ENCODE measurements at places on chromosomes 1 and 21.

DNA sequence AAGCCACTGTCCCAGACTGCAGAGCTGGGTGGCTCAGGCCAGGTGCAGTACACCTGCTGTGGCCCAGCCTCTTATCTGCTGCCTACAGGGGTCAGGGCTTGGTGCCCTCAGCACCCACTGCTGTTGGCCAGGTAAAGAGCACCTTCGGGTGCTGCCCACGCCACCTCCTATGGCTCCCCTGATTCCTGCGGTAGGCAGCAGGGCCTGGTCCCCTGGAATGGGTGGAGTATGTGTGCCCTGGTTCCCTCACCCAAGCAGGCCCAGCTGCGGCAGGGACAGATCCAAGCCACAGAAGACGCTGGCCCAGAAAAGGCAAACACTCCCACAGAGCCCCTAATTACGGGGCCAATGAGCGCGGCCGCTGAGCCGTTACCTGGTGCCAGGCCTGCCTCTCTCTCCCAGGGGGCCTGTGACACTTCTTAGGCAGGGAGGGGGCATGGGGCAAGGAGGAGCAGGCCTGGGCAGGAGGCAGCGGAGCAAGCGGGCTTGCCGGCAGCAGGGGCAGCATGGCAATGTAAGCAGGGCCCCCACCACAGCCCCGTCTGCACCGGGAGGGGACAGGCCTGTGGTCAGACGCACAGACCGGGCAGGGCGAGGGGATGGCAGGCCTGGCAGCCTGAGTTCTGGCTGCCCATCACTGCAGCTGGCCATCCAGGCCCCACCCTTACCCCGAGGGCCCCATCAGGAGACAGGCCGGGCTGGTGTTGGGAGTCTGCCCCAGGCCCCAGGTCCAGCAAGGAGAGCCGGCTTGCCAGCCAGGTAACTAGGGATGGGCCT lies 19.0 kb downstream of the ESPN start:
- DNase-seq: no peak

- DNase-seq: no peak
Measured at GRCh38 chr1:63129855-63130254, 192.5 kb upstream of the FOXD3 start.

GRCh38 chr1:223785808-223786207 lies 59.9 kb downstream of the TP53BP2 start:
- no peak for DNase-seq

GRCh38 chr1:85484264-85484663 lies 19.3 kb upstream of the DDAH1 start:
- DNase-seq: no peak

DNA sequence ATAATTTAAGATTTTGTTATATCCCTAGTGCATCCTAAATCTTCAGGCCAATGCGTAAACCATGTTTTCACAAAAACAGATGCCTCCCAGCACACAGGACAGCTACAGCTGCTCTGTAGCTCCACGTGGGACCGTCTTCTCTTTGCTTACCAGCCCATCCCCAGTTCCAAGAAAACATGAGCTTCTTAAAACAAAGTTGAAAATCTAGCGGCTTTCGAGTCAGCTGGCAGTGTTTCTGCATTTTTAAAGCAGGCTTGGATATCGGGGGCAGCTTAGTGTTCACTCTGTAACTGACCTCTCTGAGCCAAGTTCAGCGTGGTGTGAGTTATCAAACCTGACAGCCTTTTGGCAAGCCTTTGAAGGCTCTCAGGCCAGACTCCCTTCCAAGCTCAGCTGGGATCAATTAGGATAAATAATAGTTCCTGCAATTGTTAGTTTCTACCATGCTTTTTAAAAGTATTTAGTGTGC lies 881.5 kb downstream of the LTN1 start:
- no peak for DNase-seq

DNA sequence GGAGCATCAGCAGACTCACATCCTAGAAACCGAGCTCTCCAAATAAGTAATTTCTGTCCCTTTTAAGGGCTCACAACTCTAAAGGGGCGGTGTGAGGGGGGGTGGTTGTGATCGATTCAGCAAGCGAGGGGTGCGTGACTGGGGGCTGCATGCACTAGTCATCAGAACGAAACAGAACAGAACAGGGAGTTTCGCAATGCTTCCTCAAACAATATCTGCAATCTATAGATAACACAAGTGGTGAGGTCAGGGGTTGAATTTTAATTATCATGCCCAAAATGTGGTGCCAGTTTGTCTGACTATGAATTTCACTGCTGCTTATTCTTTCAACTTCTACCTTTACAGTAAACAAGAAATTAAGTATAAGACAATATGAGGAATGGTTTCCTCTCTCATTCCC lies 1003.0 kb upstream of the NCAM2 start:
- no peak for DNase-seq

GRCh38 chr1:34054920-34055319 lies 110.1 kb downstream of the CSMD2 start:
- no peak for DNase-seq

GRCh38 chr1:171805395-171806115 lies 24.1 kb downstream of the METTL13 start:
- DNase-seq: no peak

DNA sequence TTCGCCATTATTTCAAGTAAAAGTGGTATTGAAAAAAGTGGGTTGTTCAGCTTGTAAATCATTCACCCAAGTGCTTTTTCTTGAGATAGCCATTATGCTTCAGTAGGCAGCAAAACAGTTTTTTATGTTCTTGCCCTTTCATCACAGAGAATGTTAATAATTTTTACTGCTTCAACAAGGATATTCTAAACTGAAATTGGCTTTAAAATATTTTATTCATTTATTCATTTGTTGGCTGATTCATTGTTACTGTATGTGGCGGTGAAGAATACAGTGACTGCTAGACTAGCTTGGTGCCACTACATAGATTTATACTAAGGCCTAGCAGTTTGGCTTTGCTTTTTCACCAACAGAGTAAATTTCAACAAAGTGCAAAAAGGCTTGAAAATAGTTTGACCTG lies 121.5 kb downstream of the OLFML2B start:
- DNase-seq: no peak

GRCh38 chr1:78691995-78692747 lies 42.5 kb downstream of the IFI44 start:
- no peak for DNase-seq

- no peak for DNase-seq
Measured at GRCh38 chr21:29430576-29430975, 131.9 kb downstream of the BACH1 start.

GRCh38 chr1:114076308-114076707 lies 77.4 kb downstream of the SYT6 start:
- no peak for DNase-seq

GRCh38 chr1:218384581-218384993 lies 39.5 kb downstream of the TGFB2 start:
- DNase-seq: no peak

DNA sequence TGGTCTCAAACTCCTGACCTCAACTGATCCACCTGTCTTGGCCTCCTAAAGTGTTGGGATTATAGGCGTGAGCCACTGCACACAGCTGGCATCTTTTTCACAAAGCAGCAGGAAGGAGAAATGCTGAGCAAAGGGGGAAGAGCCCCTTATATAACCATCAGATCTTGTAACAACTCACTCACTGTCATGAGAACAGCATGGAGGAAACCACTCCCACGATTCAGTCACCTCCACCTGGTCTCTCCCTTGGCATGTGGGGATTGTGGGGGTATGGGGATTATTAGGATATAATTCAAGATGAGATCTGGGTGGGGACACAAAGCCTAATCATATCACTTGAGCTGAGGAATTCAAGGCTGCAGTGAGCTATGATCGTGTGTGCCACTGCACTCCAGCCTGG lies 3.0 kb upstream of the MFSD2A start:
- no peak for DNase-seq

- no peak for DNase-seq
Measured at GRCh38 chr1:209883341-209883971, 54.6 kb upstream of the SYT14 start.

- no peak for DNase-seq
Measured at GRCh38 chr1:13478692-13479091, 35.1 kb downstream of the LRRC38 start.

DNA sequence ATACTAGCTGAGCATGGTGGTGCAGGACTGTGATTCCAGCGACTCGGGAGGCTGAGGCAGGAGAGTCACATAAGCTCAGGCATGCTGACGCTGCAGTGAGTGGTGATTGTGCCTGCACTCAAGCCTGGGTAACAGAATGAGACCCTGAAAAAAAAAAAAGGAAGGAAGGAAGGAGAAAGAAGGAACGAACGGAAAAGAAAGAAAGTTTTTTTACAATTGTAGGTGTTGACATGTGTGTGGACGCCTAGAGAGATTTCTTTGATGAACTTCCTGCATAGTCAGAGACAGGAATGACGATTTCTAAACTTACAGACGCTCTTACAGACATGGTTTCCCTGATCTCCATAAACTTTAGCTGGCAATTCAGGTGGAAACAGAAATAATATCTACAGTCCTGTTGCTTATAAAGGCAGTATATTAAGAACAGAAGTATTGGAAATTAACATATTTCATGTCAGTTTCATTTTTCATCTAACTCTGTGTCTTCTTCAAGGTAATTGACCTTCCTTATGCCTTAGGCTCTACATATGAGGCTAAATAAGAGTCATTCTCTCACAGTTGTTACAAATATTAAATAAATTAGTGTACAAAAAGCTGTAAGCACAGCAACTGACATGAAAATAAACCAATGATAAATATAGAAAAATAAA lies 4.1 kb downstream of the SAMSN1 start:
- no peak for DNase-seq

DNA sequence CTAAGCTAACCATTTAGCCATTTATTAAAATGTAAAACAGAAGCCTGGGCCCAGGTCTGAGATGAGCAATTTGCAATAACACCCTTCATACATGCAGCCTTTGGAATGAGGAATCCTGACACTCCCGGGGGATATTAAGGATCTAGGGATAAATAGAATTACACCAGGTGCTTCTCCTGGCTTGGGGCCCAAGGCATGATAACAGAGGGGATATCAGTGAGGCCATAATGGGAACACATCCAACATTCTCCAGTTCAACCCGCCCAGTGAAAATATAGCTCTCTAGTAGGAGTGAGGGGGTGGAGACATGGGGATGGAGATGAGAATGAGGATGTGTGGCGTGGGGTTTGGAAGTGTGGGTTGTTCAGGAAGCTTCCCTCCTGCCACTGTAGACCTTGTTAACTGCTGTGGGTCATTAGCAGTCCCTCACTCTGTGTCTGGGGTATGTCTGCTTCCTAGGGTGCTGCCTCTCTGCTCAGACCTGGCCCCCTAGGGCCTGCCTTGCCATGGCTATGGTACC lies 57.9 kb upstream of the KANK4 start:
- DNase-seq: no peak

DNA sequence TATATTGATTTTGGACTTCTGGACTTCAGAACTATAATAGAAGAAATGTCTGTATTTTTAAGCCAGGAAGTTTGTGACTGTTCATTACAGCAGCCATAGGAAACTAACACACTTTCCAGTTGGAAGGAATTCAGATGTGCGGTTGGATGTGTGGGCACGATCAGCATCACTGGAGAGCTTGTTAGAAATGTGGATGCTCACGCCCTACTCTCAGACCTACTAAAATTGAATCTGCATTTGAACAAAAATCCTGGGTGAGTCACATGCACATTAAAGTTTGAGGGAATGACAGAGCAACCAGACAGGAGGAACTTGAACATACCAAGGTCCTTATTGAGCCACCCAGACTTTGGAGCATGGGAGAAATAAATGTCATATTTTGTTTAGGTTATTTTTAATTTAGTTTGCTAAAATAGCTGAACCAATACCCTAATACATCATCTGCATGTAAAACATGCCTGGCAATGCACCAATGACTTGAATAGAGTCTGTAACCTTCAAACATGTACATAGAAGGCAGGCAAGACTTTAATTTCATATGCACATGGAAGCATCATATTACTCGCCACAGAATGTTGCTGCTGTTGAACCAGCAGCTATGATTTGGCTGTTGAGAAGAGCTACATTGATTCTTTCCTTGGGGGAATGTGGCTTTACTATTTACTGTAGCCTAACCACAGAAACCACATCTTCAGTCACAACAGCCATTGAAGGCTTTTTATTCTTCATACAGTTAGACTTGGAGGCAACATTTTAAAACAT lies 346.2 kb downstream of the BARHL2 start:
- DNase-seq: no peak

GRCh38 chr1:182279724-182280503 lies 111.7 kb downstream of the GLUL start:
- DNase-seq: no peak

DNA sequence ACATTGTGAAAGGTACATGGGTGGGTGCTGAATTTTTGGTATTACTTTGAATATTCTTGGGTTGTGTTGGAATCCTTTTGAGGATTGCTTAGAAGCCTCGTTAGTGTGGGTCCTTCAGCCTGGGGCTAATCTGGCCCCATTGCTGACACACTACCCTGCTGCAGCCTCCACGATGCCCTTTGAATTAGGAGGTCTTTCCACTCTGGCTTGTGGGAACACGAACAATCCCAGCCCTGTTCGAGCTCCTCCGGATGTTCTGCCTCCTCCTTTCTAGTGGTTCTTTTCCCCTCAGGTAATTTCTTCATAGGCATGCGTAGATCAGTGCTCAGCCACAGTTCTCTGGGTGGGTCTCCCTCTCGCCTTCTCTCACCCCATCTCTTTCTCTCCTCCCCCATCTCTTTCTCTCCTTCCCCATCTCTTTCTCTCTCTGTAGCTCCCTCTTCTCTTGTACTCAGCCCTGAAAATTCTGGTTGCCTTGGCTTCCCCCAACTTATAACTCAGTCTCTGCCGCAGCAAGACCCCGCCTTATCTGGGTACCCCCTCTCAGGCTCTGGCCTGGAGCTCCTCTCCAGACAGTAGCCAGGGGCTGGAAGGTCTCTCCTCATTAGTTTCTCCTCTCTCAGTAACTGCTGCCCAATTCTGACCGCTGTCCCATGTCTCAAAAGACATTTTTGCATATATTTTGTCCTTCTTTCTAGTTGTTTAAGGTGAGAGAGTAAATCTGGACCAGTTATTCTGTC lies 46.0 kb upstream of the SLC19A1 start:
- DNase-seq: peak; percentile 16

DNA sequence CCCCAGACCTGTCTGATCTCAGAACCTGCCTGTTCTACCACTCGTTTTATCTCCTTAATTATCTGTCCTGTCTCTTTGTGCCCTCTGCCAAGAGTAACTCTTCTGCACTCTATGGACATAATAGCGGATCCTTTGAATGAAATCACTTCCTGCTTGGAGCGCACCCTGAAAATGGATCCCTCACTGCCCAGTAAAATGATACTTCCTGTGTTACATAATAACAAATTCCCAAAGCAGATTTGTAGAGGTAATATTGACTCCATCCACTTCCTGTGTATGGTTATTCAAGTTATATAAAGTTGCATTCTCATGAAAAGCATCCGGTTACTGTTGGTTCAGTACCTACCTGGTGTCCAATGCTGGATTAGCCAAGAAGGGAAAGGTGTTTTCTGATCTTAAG lies 246.0 kb downstream of the TRABD2B start:
- DNase-seq: no peak
